ENCODE measurements at places on chromosomes 3 and 15. TPM values are rescaled to one million over a fixed set of nuclear protein-coding genes. Genes with fewer than 3 reads are reported as not detected.

Gene CHRFAM7A
- total RNA-seq, result 7.1 TPM

Gene SACM1L
- 12.9 TPM for total RNA-seq

Gene ZNF654
- 3.2 TPM for total RNA-seq

Gene RFTN1
- total RNA-seq, result 3.5 TPM

Gene CFAP100
- not detected for total RNA-seq

Data from A549 treated with Hydrocortisone at 1 μM for 4 hours (cell line).